ENCODE measurements at places on chromosomes 5 and 9.

DNA sequence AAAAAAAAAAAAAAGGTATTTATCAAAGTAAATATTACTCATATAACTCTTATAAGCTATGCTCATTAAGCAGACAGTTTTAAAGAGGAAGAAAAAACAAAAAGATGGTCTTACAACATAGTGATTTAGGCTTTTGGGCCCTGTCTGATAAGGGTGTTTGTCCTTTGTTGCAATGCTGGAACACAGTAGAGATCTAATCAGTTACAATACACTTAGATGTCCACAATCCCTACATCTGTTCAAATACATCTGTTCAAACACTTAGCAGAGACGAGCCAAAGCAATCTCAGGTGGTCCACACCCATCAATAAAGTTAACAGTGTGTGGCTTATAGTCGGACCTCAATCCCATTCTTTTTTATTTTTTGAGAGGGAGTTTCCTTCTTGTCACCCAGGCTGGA is 11.0 kb downstream of the PRXL2C start:
- DNase-seq = no peak

- no peak for DNase-seq
Observed at GRCh38 chr5:23234197-23234596, 273.2 kb upstream of the PRDM9 start.

DNA sequence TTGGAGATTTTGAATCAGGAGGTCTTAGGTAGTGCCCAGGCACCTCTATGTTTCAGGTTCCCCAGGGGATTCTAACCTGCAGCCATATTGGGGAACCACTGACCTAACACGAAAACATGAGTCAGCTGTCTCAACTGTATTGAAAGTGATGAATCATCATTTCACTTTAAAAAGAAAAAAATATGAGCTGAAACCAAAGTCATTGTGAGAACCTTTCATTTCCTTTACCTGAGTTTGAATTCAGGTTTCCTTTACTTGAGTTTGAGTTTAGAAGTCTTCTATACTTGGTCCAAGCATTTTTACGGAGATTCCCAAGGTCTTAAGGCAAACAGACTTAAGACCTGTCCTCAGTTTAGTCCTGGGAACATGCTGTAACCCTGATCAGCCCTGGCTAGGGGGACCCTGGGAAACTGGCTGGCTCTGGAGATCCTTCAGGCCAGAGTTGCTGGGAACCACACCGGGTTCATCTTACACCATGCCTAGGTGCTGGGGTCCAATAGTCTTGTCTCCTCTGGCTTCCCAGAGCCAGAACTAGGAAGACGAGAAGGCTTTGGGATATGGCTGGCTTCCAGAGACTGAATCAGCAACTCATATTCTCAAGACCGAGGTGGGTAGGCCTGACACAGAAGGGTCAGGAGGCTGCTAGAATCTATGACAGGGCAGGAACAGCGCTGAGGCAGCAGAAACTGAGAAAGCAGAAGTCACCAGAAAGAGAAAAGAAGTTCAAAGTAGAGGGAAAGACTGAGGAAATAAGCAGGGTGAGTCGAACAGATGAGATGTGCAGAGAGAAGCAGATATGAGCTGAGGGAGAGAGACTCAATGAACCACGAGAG is 16.4 kb upstream of the PDCD1LG2 start:
- no peak for DNase-seq

DNA sequence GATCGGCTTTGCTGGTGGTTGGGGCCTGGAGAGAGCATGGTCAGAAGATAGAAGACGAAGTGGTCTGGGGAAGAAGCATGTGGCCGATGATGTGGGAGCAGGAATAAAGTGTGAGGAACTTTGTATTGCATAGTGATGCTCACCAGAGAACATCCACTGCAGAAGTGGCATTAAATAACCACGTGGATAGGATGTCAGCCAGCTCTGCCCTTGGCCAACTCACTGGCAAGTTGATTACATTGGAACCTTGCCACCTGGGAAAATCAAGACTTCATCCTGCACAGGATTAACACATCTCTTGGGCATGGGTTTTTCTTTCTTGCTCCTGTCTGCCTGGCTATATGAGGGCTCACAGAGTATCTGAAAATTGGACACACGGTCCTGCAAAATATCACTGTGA is 217.4 kb downstream of the DMRT2 start:
- DNase-seq = peak; percentile 39

GRCh38 chr5:40309851-40310250 is 369.9 kb upstream of the PTGER4 start:
- no peak for DNase-seq

DNA sequence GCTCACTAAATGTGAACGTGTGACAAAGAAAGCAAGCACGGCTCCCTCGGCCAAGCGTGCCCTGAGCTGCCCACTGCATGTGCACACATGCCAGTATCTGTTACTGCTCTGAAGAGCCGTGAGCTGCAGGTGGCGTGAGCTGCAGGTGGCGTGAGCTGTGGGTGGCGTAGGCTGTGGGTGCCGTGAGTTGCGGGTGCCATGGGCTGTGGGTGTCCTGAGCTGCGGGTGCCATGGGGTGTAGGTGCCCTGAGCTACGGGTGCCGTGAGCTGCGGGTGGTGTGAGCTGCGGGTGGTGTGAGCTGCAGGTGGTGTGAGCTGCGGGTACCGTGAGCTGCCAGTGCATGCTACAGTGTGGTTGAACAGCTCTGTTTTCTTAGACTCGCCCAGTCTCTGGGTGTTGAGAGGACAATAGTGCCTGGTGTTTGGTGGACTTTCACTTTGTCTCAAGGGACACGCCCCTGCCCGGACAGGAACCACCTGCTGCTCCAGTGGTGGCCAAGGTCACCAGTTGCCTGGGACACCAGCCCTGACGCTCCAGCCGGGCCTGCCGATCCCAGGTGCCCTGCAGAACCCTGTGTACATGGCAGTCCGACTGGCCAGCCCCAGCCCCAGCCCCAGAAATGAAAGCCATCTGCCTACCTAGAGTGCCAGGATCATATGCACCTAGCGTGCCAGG is 6.7 kb downstream of the CCDC187 start:
- DNase-seq = peak; percentile 65

DNA sequence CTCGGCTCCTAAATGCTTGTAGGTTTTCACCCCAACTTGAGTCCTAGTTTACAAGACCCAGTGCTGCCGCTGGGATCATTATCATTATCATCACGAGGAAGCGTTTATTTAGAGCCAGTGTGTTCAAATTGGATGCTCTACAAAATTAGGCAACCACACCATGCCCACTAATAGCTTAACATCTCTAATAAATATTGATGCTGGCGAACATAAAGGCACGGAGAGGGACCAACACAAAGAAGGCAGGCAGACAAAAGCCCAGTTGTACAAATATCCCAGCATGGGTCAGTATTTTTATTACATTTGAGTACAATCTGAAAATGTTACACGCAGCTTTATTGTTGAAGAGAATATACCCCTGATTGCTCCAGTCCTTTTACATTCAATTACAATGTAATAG is 4.7 kb downstream of the CFAP77 start:
- no peak for DNase-seq
